ENCODE measurements at places on chromosomes 7 and 10.

GRCh38 chr10:23439452-23439960 is 631 bp downstream of the OTUD1 start:
- DNase-seq, result no peak

DNA sequence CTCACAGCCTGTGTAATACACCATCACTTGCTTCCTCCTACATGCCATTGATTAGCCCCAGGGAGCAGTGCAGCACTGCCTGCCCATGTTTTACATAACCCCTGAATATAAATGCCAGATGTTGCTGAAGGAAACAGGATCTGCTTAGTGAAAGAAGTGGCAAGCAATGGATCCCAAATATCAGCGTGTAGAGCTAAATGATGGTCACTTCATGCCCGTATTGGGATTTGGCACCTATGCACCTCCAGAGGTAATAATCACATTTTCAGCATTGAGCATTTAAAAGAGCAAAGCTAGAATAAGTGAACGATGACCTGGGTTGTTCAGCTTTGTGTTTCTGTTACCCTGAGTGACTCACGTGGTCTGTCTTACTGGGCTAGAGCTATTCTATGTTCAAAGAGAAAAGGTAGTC is at the start of gene AKR1C4:
Gene AKR1C4, plus strand, starts transcription at position 136 of the 412 bp plus-strand sequence. Its CDS starts 31 bp downstream, at position 167.
- no peak for DNase-seq

DNA sequence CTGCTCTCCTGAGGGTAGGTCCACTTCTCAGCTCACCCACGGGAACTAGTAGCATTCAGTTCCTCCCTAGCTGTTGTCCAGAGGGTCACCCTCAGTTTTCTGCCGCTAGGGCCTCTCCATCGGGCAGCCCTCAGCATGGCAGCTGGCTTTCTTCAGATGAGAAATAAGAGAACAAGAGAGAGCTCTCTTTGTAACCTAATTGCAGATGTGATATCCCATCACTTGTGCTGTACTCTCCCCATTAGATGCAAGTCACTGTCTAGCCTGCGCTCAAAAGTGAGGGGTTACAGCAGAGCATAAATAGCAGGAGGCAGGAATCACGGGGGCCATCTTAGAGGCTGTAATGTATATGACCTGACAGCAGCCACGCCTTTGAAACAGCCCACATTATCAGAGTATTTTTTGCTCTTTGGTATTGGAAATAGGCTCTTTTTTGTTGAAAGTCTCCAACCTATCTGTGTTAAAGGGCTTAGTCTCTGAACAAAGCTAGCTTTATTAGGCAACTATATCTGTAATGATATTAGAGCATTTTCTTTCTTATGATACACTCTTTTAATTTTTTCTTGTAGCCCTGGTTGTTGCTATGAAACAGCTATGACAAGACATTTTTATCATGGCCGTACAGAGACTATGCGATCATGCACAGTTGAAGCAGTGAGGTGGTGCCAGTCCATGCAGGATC is 45.7 kb downstream of the CROT start:
- DNase-seq, result no peak

GRCh38 chr10:48503293-48503911 is 101.5 kb downstream of the ARHGAP22 start:
- DNase-seq, result no peak
